Neural progenitor cell (in vitro differentiated cells): ENCODE measurements at places on chromosomes 11 and 22.

GRCh38 chr11:124233376-124233775, 7.5 kb upstream of the OR8G1 start:
- no peak overlapping the region for H3K4me3 ChIP-seq
- H3K4me1 ChIP-seq, result no peaks in the 10 kb centered on the region
- H3K27me3 ChIP-seq, result no peaks in the 10 kb centered on the region
- no peak for DNase-seq

GRCh38 chr11:61413496-61413895, 16.3 kb downstream of the CPSF7 start:
- no peaks in the 10 kb centered on the region for H3K4me1 ChIP-seq
- no peaks in the 10 kb centered on the region for H3K27me3 ChIP-seq
- H3K36me3 ChIP-seq, result peaks cover 50% of the 10 kb centered on the region
- no peak for DNase-seq

DNA sequence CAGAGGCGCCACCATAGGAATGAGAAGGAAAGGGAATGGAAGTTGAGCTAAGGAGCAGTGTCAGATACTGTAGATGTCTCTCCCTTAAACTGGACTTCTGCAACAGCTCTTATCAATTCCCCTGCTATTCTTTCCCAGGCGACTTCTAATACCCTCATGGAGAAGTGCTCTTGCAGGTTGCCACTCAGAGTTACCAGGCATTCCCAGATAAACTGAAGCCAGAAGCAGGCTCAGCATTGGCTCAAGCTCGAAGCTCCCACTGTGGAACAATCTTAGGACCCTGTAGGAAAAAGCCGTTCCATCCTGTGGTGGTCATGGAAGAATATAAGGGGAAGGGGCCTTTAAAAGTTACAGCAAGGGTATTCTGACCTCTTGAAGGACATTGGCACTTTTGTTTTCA, 208.7 kb upstream of the PLET1 start:
- no peak for DNase-seq
- no peak overlapping the region for H3K27ac ChIP-seq
- H3K4me1 ChIP-seq, result no peaks in the 10 kb centered on the region
- no peaks in the 10 kb centered on the region for H3K36me3 ChIP-seq
- H3K27me3 ChIP-seq, result no peaks in the 10 kb centered on the region

- H3K36me3 ChIP-seq, result no peaks in the 10 kb centered on the region
- H3K4me3 ChIP-seq, result no peak overlapping the region
- no peak overlapping the region for H3K27ac ChIP-seq
- H3K4me1 ChIP-seq, result peaks cover 13% of the 10 kb centered on the region
- DNase-seq, result no peak
Observed at GRCh38 chr11:35558513-35558912, 33.1 kb upstream of the PAMR1 start.

- H3K4me3 ChIP-seq, result peak overlapping the region; percentile 40
- peaks cover 23% of the 10 kb centered on the region for H3K27me3 ChIP-seq
- peak; percentile 90 for DNase-seq
- H3K27ac ChIP-seq, result no peak overlapping the region
Observed at GRCh38 chr22:50620593-50621355, 7.2 kb downstream of the ARSA start.

- no peak overlapping the region for H3K4me3 ChIP-seq
- H3K4me1 ChIP-seq, result peaks cover 7% of the 10 kb centered on the region
- no peak for DNase-seq
- no peaks in the 10 kb centered on the region for H3K36me3 ChIP-seq
- no peak overlapping the region for H3K27ac ChIP-seq
Observed at GRCh38 chr11:46229230-46229629, 48.2 kb upstream of the CREB3L1 start.
